ENCODE measurements at places on chromosomes 7 and 10. TPM values are rescaled to one million over a fixed set of nuclear protein-coding genes. Genes with fewer than 3 reads are reported as not detected.

Gene NDUFB2
- total RNA-seq, result 217 TPM

Gene SH2B2
- total RNA-seq, result 4.6 TPM

Gene AGAP5
- 11.3 TPM for total RNA-seq

Gene UBN2
- 48.0 TPM for total RNA-seq

Gene NUP42
- 43.5 TPM for total RNA-seq

Gene OIT3
- not detected for total RNA-seq

Gene ITPRID1
- 0.38 TPM for total RNA-seq

Gene EPO
- not detected for total RNA-seq

Gene FFAR4
- total RNA-seq, result 2.4 TPM

Gene NKX2-3
- total RNA-seq, result not detected

Gene OR6V1
- not detected for total RNA-seq

Gene TMEM213
- not detected for total RNA-seq

Gene TWIST1
- total RNA-seq, result 2.3 TPM

Gene TMEM225B
- 2.2 TPM for total RNA-seq

Gene KLF14
- total RNA-seq, result not detected

Gene PDZD7
- total RNA-seq, result 23.9 TPM

Gene PNLIPRP3
- not detected for total RNA-seq

Gene HMX2
- total RNA-seq, result not detected

Gene PTF1A
- 1.6 TPM for total RNA-seq

Gene PDK4
- total RNA-seq, result 37.6 TPM

Gene CALCR
- 0.32 TPM for total RNA-seq

Gene PRLHR
- total RNA-seq, result 1.5 TPM

Gene SFTPD
- total RNA-seq, result 2.0 TPM

Gene TACC2
- 61.9 TPM for total RNA-seq

Gene STRIP2
- 10.8 TPM for total RNA-seq

Gene ZP3
- total RNA-seq, result 1.2 TPM

Gene CADPS2
- total RNA-seq, result 102 TPM

Gene RBM20
- total RNA-seq, result 3.1 TPM

Gene RAB19
- not detected for total RNA-seq

Gene KAZALD1
- total RNA-seq, result 1.9 TPM

Gene MGAM2
- total RNA-seq, result 0.44 TPM

Gene C10orf105
- total RNA-seq, result 3.0 TPM

Gene IRF5
- total RNA-seq, result 6.4 TPM

Gene GNGT1
- total RNA-seq, result not detected

Gene ITGA8
- 7.8 TPM for total RNA-seq

Gene PDLIM1
- 3.2 TPM for total RNA-seq

Gene TMEM130
- 286 TPM for total RNA-seq

Gene PDIA4
- total RNA-seq, result 24.1 TPM

Gene H2BK1
- not detected for total RNA-seq

Gene VENTX
- total RNA-seq, result not detected

Gene PSD
- total RNA-seq, result 240 TPM

Gene LIPJ
- 0.63 TPM for total RNA-seq

Gene ARHGAP12
- 33.0 TPM for total RNA-seq

Gene WEE2
- total RNA-seq, result 0.31 TPM

Gene PTCD1
- 6.6 TPM for total RNA-seq

Gene MRC1
- total RNA-seq, result 1.9 TPM

Gene SPDYE5
- not detected for total RNA-seq

Gene FAM241B
- 45.4 TPM for total RNA-seq

Gene ASB10
- total RNA-seq, result not detected

Gene ACTL6B
- total RNA-seq, result 71.1 TPM

Gene MYL10
- total RNA-seq, result not detected

Gene MMRN2
- 9.3 TPM for total RNA-seq

Gene ACSM6
- total RNA-seq, result not detected

Gene CDC14C
- total RNA-seq, result not detected

Gene ADAMTS14
- total RNA-seq, result 4.7 TPM

Gene ZNF273
- total RNA-seq, result 30.8 TPM

Gene SHLD2
- total RNA-seq, result 12.7 TPM

Gene SFTPA1
- total RNA-seq, result not detected
